AG08396 (cell line): ENCODE measurements at places on chromosomes 1 and 21.

GRCh38 chr1:1123581-1124507 is 8.0 kb upstream of the C1orf159 start:
- peak; percentile 75 for DNase-seq

GRCh38 chr1:246320286-246320685 is 186.8 kb downstream of the SMYD3 start:
- no peak for DNase-seq

DNA sequence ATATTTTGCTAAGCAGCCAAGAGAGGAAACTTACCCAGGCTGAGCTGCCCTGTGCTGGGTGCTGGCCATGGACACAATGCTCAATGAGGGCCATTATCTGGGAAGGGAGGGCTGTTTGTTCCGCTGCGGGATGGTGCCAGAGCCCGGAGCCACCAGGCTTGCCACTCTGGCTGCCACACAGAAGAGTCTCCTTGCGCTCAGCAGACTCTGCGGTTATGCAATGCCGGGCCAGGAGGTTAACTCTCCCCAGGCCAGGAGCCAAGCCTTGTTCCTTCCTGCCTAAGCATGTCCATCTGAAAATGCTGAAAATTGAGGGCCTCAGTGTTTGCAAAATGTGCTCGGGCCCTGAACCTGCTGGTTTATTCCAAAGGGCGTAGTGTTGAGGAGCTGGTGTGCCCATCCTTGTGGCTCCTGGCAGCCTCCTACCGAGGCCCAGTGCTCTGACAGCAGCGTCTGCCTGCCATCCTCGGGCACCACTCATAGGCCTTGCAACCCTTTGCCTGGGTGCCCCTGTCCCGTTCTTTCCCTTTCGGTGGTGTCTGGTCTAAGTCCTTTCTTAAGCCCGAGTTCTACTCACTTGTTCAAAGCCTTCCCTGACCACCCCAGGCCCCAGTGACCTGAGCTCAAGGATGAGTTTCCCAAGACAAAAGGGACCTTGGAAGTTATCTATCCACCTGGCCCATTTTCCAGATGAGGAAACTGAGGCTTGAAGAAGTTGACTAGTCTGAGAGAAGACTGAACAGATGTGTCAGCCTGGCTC is 133.8 kb upstream of the EDN2 start:
- no peak for DNase-seq

- DNase-seq, result peak; percentile 65
These were observed 51.7 kb upstream of the ACADM start for GRCh38 chr1:75672528-75673393.

GRCh38 chr1:10663678-10664035 is 132.8 kb downstream of the CASZ1 start:
- DNase-seq, result peak; percentile 81

GRCh38 chr1:199808110-199808870 is 219.2 kb upstream of the NR5A2 start:
- DNase-seq, result no peak

DNA sequence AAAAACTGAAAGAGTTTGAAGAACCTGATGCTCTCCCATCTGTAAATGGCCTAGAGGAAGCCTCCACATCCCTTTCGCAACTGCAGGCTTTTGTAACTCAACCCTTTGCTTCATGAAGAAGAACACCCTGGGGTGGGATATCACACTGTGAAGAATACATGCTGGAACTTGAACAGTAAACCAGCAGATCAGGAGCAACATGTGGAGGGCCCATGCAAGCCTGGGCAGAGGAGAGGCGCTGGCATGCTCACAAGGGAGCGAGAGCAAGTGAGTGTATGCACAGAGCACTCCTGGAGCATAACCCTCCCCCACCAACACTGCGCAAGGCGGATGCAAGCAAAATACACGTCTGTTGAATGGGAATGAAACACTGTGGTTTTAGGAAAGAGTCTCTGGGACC is 24.6 kb upstream of the SPAG17 start:
- DNase-seq, result no peak

DNA sequence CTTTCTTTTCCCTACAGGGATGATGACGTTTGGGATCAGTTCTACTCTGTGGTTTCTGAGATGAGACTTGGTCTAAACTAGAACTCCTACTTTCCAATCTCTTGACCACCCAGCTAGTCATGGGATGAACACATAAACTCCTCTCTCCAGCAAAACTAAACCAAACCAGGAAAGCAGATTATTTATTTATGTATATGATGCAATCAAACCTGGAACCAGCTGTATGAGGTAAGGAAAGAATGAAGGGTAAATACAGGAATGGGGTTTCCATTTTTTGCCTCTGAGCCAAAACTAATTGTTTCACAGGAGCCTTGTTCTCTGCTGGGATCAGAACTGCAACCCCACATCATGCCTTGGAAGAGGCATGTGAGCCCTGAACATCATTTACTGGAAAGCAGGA is 3.3 kb upstream of the AGT start:
- no peak for DNase-seq
